ENCODE measurements at places on chromosomes 11 and 22.
A peak's percentile ranks its signal among the peaks of the same experiment; 100 is the strongest.

DNA sequence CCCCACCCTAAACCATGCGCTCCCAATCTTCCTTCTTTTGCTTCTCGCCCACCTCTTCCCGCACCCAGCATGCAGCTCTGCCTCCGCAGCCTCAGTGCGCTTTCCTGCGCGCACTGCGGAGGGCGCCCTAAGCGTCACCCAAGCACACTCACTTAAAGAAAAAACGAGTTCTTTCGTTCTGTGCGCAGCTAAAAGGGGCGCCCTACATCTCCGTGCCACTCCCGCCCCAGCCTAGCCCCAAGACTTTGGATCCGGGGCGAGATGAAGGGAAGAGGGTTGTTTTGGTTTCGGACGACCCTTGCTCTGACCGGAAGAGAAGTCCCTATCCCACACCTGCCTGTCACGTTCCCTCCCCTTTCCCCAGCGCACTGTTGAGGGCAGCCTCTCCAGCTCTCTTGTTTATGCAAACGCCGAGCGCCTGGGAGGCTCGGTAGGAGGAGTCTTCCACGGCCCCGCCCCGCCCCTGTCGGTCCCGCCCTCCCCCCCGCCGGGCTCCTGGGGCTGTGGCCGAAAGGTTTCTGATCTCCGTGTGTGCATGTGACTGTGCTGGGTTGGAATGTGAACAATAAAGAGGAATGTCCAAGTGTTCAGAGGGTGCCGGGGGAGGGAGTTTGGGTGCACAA is 5.3 kb downstream of the VSIG2 start:
- DNase-seq = peak; percentile 88

- DNase-seq = no peak
Observed at GRCh38 chr11:2235588-2236326, 34.6 kb downstream of the ASCL2 start.

DNA sequence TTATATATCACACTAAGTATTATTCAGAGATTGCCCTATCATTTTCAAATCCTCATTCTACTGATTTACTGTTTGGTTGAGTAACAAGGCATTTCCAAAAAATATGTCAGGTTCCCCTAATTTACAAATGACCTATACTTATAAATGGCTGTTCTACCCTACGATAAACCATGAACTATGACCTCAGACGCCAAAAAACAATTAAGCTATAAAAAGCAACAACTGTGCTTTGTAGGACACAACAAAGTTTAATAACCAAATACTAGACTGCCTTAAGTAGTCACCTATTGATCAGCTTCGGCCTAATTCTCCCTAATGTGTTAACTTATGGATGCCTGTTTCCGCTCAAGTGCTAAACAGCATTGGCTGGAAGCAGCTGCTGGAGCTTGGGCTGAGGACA is 53.2 kb downstream of the PICALM start:
- no peak for DNase-seq

- no peak for DNase-seq
Observed at GRCh38 chr11:10725907-10726253, 25.2 kb upstream of the CTR9 start.

DNA sequence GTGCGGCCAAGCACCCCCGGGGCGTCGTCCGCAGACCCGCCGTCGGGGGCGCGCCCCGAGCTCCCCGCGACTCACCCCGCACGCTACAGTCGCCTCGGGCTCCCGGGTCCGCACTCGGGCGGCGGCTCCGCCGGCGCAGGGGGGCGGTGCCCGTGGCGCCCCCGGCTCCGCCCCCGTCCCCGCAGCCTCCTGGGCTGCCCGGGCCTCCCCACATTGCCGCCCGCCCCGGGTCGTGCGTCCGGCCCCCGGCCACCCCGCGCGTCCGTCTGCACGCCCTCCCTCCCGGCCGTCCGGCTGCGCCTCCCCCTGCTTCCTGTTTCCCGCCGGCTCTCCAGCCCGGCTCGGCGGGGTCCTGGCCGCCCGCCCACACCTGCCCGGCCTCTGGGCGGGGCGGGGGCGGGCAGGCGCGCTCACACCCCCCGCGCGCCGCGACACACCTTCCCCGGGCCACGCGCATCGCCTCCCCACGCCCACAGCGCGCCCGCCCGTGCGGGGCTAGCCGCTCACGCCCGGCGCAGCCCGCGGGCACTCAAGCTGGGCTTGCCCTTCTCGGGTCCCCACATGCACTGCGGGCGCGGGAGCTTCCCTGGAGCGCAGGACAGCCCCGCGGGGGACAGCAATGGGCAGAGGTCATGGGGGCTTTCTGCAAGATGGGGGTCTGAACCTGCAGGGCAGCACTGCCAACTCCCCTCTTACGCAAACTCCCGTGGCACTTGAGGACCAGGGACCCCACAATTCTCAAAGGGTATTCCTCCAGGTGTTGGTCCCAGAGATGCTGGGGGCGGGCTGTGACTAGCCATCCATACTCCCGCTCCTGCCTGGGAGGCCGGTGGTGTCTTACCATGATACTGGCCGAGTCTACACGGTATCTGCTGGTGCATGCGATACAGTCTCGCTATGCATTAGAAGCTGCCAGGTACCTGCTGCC is at the start of gene CARD10:
CARD10 (minus strand) TSS at position 148 of the 928 bp plus-strand sequence. CDS start 215 bp downstream, outside the sequence.
- DNase-seq = no peak

Measured in activated CD4-positive, alpha-beta T cell treated with anti-CD3 and anti-CD28 coated beads for 36 hours (primary cell).